Karpas-422 (cell line): ENCODE measurements at places on chromosomes 5 and 9. TPM values are rescaled to one million over a fixed set of nuclear protein-coding genes. Genes with fewer than 3 reads are reported as not detected.

IFNA21 gene
- not detected in 2 replicates for total RNA-seq

UNC13B gene
- total RNA-seq = not detected in 2 replicates

ELOVL7 gene
- total RNA-seq = 0.11 TPM in 1 of 2 replicates, not detected in the other

PCDHGB6 gene
- 5.5 and 8.8 TPM in 2 replicates for total RNA-seq

PDZD2 gene
- total RNA-seq = not detected in 2 replicates

ZNF300 gene
- not detected in 2 replicates for total RNA-seq

ANXA2R gene
- total RNA-seq = 9.0 and 15.3 TPM in 2 replicates

SHC3 gene
- total RNA-seq = 0.04 TPM in 1 of 2 replicates, not detected in the other

GLRA1 gene
- not detected in 2 replicates for total RNA-seq

PCDHGA7 gene
- 8.4 and 11.5 TPM in 2 replicates for total RNA-seq

SHISAL2B gene
- not detected in 2 replicates for total RNA-seq

MED22 gene
- 13.6 and 30.6 TPM in 2 replicates for total RNA-seq

DIPK1B gene
- not detected in 2 replicates for total RNA-seq

MARCHF11 gene
- total RNA-seq = not detected in 2 replicates

LRSAM1 gene
- total RNA-seq = 14.4 and 15.5 TPM in 2 replicates
